NCI-H1436 (cell line): ENCODE measurements at places on chromosomes 6 and 20.

DNA sequence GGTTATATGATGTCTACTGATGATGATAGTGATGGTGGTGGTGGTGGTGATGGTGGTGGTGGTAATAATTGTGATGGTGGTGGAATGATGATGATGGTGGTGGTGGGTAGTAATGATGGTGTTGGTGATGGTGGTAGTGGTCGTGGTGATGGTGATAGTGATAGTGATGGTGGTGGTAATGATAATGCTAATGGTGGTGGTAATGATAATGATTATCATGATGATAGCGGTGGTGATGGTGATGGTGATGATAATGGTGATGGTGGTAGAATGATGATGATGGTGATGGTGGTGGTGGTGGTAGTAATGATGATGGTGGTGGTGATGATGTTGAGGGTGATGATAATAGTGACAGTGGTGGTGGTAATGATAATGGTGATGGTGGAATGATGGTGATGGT, 4.5 kb upstream of the LPA start:
- no peak for DNase-seq

GRCh38 chr20:34362502-34363061, 491 bp upstream of the ITCH start:
- no peak for DNase-seq

- DNase-seq, result no peak
Measured at GRCh38 chr6:39102071-39102820, 12.7 kb downstream of the SAYSD1 start.

DNA sequence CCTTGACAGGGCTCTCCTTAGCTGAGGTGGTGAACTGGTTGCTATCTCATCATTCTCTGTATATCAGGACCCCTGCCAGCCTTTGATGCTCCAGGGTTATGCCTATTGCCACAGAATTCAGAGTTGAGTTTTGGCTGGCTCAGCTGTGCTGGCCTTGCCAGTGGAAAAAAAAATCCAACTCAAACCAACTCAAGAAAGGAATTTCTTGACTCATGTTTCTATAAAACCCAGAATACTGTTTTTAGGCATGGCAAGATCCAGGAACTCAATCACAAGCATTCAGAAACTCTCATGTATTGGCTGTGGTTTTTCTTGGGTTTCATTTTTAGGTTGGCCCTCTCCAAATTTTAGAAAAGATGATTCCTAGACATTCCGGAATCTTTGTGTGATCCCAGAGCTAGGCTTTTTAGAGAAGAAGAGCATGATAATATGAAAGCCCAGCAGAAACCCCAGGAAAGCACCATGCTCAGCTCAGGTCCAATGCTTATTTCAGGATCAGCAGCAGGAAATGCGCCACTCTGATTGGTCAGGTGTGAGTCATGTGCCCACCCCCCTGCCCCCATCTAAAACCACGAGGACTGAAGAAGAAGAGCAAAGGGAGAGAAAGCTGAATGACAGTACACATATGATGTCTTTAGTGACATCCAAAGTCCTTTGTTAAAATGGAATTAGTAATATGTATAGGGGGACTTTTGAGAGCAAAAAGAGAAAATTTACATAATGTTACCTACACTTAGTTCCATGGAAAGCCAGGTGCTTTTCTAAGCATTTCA, 122.9 kb downstream of the RNF144B start:
- DNase-seq, result no peak

- peak; percentile 80 for DNase-seq
Measured at GRCh38 chr6:44475779-44476434, 88.4 kb downstream of the CDC5L start.

DNA sequence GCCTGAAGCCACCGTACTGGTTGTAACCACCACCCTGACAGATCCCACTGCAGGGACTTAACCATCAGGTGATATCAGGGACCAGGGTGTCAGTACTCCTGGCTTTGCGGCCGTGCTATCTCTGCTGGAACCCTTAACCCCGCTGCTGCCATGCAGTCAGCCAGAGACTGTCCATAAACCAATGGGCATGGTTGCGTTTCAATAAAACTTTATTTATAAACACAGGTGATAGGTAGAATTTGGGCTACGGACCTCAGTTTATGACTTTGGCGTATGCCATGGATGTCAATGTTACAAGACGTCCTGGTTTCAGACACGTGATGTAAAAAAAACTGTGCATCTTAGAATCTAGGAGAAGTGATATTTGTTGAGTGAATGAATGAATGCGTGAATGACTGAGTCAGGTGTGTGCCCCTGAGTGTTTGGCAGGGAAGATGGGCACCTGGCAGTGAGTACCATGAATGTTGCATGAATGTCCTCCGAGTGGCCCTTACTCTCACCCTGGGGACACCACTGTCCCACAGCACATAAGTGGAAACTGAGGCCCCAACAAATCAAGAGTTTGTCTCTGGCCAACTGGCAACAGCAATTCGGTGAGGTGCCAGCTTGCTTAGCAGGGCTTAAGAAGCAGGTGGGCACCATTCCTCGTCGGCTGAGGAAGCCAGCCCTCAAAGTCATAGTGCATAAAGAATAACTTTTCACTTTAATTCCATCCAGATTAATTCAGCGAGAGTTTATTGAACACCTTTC, 64.0 kb upstream of the APCDD1L start:
- DNase-seq, result no peak

- DNase-seq, result no peak
Measured at GRCh38 chr6:145278163-145278807, 457.0 kb downstream of the EPM2A start.

DNA sequence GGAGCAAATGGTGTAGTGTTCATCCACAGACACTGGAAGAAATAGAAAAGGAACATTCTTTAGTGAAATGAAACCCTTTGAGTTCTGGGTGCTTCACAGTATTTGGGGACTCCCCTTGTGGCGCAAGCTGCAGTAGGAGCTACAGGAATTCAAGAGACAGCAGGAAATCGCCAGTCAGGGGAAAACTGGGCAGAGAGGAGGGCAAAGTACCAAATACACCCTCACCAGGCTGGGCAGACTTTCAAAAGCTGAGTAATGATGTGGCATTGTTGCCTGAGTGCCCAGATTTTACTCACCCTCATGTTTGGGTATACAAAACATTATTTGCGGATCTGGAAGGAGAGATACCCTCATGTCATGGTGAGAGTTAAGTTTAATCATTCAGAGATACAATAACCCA, 97.9 kb downstream of the SOD2 start:
- no peak for DNase-seq

DNA sequence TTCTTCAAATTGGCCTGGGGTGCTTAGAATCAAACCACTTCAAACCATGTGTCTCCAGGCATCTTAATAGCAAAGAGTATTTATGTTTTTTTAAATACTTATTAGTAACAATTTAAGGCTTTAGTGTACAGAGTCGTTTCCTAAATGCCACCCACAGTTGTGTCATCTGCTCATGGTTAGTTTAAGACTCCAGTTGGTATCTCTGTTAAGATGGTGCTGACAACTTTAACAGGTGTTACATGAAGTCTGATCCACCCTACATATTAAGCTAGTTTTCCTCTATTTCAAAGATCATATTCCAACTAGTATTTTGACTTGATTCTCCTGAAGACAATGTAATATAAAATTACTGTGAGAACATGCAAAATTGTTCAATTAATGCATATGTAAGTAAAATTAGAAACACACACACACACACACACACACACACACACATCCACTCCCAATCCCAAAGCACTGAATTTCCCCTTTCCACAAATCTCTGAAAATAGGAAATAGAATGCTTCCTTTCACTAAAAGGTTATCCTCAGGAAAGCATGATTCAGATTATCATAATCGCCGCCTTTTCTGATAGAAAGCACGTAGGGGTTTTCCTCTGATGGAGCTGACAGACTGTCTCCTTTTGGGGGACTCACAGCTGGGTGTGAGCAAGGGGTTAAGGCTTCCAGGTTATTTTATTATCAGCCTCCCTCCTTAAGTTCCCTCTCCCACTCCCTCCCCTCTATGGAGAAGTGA, 10.5 kb downstream of the CNKSR3 start:
- no peak for DNase-seq

DNA sequence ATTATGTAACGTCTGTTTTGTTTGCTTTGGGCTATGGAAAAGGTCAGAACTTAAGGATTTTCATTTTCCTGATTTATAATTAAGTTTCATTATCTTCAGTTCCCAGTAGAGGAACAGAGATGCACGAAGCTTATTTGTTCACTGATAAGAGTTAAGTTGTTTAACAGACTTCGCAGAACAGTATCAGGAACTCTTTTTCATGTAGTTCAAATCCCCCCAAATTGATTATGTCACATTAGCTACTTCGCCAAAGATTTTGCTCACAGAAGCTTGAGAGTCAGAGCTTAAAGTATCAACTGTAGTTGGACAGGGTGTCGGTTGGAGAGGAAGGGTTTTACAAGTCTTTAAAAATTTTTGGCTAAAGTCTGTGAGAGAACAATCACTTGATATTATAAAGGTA, 43.4 kb downstream of the ZHX3 start:
- no peak for DNase-seq

- DNase-seq, result no peak
Measured at GRCh38 chr6:6730831-6731230, 142.3 kb downstream of the LY86 start.

DNA sequence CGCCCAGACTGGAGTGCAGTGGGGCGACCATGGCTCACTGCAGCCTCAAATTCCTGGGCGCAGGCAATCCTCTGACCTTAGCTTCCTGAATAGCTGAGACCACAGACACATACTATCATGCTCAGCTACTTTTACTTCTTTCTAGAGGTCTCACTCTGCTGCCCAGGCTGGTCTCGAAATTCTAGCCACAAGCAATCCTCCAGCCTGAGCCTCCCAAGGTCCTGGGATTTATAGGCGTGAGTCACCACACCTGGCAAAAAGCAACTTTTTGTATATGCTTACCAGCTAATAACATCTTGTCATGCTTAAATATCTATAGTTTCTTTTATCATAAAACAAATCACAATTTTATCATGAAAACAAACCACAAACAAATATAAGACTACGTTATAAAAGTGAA, 23.0 kb downstream of the RNASET2 start:
- DNase-seq, result no peak

- no peak for DNase-seq
Measured at GRCh38 chr6:84455511-84456029, 228.1 kb upstream of the CEP162 start.

GRCh38 chr20:58471193-58472164, 43.7 kb downstream of the APCDD1L start:
- DNase-seq, result no peak

DNA sequence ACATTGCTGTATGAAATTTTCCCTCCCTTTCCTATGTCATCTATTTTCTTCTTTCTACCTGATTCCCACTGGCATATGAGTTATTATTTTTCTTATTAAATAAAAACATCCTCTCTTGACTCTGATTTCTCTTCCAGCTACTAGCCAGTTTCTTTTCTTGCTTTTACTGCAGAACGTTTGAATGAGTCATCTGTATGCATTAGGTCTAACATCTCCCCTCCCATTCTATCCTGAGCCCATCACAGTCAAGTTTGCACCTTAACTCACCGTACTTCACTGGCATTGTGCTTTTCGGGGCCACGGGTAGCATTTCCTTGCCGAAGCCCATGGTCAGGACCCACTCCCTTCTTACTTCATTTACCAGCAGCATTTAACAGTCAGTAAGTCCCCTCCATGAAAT, 65.7 kb downstream of the CARMIL1 start:
- no peak for DNase-seq

GRCh38 chr6:42407379-42407778, 44.3 kb downstream of the TRERF1 start:
- DNase-seq, result no peak

DNA sequence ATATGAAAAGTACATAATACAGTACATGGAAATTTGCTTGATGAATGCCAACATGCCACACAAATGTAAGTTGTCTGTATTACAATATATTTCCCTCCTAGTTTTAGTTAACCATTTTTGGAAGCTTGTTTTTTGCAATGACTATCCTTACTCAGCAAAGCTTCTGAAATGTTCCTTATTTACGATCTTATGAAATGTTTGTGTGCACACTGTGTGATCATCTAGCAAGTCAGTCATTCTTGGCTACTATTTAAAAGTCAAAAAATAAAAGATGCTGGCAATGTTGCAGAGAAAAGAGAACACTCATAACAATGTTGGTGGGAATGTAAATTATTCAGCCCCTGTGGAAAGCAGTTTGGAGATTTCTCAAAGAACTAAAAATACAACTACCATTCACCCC, 33.8 kb downstream of the SUMO4 start:
- no peak for DNase-seq

- DNase-seq, result no peak
Measured at GRCh38 chr6:159871241-159871640, 19.5 kb upstream of the MAS1 start.

GRCh38 chr6:101391772-101392585, 1.5 kb upstream of the GRIK2 start:
- no peak for DNase-seq

DNA sequence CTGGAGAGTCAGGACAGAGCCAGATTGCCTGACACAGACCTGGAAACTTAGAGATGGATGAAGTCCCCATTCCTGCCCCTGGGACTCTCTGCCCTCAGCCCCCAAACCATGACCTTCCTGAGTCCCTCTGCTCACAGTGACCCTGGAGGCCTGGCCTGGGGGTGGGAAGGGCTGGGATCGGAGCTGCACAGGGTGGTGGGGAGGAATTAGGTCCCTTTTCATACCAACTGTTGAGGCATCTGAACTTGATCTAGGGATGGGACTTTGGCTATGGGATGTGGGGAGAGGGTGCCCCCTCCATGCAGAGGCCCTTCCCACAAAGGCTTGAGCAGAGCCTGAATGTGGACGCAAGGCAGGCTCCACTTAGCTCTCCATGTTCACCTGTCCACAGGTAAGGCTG, 144.1 kb downstream of the MRPL14 start:
- DNase-seq, result no peak

GRCh38 chr6:75758061-75758460, 9.0 kb downstream of the MYO6 start:
- no peak for DNase-seq

DNA sequence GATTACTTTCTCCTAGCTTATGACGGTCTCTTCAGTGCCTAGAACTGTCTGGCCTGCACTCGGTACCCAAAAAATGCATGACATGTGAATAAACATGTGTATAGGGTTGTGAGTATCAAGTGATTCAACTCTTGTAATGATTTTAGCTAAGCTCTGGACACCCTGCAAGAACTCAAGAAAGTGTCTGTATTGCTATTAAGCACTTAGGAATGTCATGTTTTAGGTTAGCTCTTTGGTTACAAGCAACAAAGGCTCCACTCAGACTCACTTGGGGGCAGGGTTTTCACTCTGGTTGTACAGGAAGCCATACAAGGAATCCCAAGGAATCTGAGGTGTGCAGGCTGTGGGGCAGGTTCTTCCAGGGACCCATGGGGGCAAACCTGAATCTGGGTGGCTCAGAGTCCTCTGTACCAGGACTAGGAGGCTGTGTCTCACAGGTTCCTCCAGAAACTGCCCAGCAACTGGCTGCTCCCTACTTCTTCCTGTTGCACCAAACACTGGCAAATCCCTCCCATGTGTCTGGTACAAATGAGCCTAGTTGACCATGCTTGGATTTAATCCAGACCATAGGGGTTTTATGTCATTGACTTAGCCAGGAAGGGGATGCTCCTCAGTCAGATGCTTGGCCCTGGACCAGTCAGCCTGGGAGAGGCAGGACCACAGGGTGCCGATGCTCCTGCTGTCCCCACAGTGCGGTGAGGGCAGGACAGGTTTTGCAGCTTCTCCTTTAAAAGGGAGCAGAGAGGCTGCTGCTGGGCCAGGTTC, 77.9 kb upstream of the CDH4 start:
- DNase-seq, result no peak
